CD4-positive, CD25-positive, alpha-beta regulatory T cell (primary cell): ENCODE measurements at places on chromosomes 5 and 9. TPM values are rescaled to one million over a fixed set of nuclear protein-coding genes. Genes with fewer than 3 reads are reported as not detected.

DNA sequence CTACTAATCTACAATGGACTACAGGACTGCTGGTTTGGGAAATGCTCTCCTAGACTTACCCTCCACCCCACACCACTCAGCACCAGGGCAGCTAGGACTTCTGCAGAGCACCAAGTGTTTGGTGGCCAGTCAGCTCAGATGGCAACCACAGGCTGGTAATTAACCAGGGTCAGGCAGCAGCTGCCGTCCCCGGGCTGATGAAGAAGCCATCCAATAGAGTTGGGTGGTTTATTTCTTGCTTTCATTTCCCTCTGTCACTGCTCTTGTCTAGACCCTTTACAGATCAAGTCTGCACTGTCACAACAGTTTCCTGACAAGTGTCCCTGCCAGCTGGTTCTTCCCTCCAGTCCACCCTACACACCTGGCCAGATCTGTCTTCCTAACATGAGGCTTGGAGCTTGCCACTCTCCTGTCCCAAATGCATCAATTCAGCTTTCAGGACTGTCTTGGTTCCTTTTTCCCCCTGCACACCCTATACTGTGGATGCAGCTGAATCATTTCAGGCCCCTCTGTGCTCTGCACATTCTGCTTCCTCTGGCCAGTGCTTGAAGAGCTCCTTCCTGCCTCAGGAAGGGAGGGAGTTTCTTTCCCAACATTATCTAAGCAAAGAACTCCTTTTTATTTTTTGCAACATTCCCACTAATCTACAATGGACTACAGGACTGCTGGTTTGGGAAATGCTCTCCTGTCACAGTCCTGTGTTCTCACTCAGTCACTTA, 30.2 kb upstream of the HSPA9 start:
- no peaks in the 10 kb centered on the region for H3K4me1 ChIP-seq
- H3K27ac ChIP-seq = no peak overlapping the region
- no peak for DNase-seq
- H3K36me3 ChIP-seq = no peaks in the 10 kb centered on the region
- H3K27me3 ChIP-seq = peaks cover 5% of the 10 kb centered on the region

GRCh38 chr5:166331521-166331920, 1959.9 kb upstream of the WWC1 start:
- no peaks in the 10 kb centered on the region for H3K27me3 ChIP-seq
- no peak overlapping the region for H3K27ac ChIP-seq
- H3K4me1 ChIP-seq = no peaks in the 10 kb centered on the region
- no peak for DNase-seq
- no peak overlapping the region for H3K4me3 ChIP-seq

Gene FAM151B
- total RNA-seq = 0.32 TPM

DNA sequence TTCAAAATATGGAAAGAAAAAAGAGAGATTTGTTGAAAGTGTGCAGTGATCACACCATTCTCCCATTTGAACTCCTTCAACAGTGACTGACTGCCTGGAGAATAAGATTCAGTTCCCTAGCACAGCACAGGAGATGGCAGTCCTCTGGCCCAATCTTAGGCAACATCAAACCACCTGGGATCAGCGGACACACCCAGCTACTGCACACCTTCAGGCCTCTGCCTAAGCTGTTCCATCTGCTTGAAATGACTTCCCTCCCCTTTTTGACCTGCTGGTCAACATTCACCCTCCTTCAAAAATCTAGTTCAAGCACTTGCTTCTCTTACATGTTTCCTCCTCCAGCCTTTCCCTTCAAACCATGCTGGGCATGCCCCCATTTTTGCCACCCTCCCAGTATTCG, 4.5 kb downstream of the MAPK9 start:
- no peak for DNase-seq
- peaks cover 16% of the 10 kb centered on the region for H3K4me1 ChIP-seq

DNA sequence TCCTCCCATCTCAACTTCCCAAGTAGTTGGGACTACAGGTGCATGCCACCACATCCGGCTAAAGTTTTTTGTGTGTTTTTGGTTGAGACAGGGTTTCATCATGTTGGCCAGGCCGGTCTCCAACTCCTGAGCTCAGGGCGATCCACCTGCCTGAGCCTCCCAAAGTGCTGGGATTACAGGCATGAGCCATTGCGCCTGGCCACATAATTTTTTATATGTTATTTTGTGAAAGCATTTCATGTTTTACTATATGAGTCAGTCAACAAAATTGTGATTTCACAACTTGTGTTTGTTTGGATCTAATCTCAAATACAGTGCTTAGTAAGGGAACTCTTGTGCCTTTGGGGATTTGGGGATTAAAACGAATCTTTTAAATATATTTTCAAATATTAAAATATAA, 20.0 kb upstream of the FAM120AOS start:
- peaks cover 9% of the 10 kb centered on the region for H3K4me1 ChIP-seq
- no peak overlapping the region for H3K4me3 ChIP-seq
- no peak overlapping the region for H3K27ac ChIP-seq
- no peaks in the 10 kb centered on the region for H3K27me3 ChIP-seq
- peaks cover 30% of the 10 kb centered on the region for H3K36me3 ChIP-seq
- DNase-seq = no peak

GRCh38 chr5:33793836-33794549, 97.8 kb downstream of the ADAMTS12 start:
- DNase-seq = no peak
- H3K4me1 ChIP-seq = no peaks in the 10 kb centered on the region
- H3K36me3 ChIP-seq = no peaks in the 10 kb centered on the region

- H3K4me1 ChIP-seq = no peaks in the 10 kb centered on the region
- H3K36me3 ChIP-seq = no peaks in the 10 kb centered on the region
- no peak overlapping the region for H3K4me3 ChIP-seq
- H3K27me3 ChIP-seq = no peaks in the 10 kb centered on the region
These were observed 22.0 kb downstream of the UBE2QL1 start for GRCh38 chr5:6470672-6471071.

- no peak overlapping the region for H3K4me3 ChIP-seq
- DNase-seq = no peak
- no peaks in the 10 kb centered on the region for H3K36me3 ChIP-seq
- no peak overlapping the region for H3K27ac ChIP-seq
- H3K4me1 ChIP-seq = no peaks in the 10 kb centered on the region
These were observed 63.7 kb upstream of the CXCL14 start for GRCh38 chr5:135642488-135642870.

DNA sequence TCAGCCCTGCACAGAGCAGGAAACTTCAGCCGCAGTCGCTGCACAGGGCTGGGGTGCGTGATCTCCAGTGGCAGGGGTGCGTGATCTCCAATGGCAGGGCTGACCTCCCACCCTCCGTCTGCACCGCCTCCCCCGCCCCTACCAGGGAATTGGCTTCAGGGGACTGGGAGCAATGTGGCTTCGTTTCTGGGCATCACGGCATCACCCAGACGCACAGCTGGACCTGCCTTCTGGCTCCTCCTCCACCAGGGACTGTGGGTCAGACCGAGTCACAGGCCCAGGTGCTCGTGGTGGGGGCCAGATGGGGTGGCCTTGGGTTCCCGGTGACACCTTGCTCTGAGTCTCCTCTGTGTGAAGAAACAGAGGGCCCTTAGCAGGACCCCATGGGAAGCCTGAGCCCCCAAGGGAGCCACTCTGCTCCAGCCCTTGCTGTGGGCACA, 51.1 kb downstream of the AHRR start:
- no peaks in the 10 kb centered on the region for H3K36me3 ChIP-seq
- DNase-seq = no peak
- no peak overlapping the region for H3K4me3 ChIP-seq
- peaks cover 20% of the 10 kb centered on the region for H3K4me1 ChIP-seq
- no peak overlapping the region for H3K27ac ChIP-seq

Gene CERCAM
- 0.12 TPM for total RNA-seq

DNA sequence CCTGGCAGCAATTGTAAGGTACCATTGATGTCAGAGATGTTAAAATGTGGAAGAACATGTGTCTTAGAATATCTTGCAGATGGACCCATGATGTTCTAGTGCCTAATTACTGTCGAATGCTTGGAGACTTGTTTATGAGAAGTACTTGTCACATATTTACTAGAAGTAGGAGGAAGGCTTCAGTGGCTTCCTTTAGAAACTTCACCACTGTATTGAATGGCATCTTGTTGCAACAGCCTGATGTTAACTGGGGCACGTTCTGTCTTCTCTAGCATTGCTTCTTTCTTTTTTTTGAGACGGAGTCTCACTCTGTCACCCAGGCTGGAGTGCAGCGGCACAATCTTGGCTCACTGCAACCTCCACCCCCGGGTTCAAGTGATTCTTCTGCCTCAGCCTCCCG, 16.5 kb downstream of the UGCG start:
- H3K27me3 ChIP-seq = no peaks in the 10 kb centered on the region
- peaks cover 71% of the 10 kb centered on the region for H3K4me1 ChIP-seq
- peaks cover 22% of the 10 kb centered on the region for H3K36me3 ChIP-seq
- DNase-seq = peak; percentile 21

DNA sequence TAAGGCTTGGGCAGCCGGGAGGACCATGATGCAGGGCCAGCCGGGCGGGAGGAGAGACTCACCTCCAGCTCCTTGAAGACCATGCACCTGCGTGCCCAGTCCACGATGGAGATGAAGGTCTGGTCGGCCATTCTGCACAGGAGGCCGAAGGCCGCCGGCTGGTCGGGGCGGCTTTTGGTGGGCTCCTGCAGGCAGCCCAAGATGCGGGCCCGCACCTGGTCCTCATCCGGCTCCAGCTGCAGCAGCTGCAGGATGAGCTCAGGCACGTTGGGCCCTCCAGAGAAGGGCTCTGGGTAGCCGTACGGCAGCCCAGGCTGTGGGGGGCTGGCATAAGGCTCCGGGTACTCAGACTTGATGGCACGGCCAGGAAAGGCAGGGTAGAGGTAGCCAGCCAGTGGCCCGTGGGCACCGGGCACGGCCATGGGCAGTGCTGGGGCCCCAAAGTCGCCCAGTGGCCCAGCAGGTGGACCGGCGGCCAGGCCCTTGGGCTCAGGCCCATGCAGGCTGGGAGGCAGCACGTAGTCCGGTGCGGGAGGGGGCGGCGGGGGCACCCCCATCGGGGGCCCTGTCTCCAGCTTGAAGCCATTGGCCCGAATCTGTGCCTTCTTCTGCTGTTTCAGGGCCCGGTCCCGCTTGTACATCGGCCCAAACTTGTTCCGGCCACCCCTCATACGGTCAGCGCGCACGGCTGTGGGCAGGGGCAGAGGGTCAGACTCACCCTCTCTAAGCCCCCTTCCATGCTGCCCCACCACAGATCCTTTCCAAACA, 7.0 kb downstream of the NR5A1 start:
- H3K27ac ChIP-seq = no peak overlapping the region
- peaks cover 8% of the 10 kb centered on the region for H3K4me1 ChIP-seq
- no peak overlapping the region for H3K4me3 ChIP-seq
- no peak for DNase-seq
- no peaks in the 10 kb centered on the region for H3K27me3 ChIP-seq
